ENCODE measurements at places on chromosomes 6 and 20.
A peak's percentile ranks its signal among the peaks of the same experiment; 100 is the strongest.

- no peak for DNase-seq
Measured at GRCh38 chr20:63552481-63553249, 1.3 kb upstream of the FNDC11 start.

DNA sequence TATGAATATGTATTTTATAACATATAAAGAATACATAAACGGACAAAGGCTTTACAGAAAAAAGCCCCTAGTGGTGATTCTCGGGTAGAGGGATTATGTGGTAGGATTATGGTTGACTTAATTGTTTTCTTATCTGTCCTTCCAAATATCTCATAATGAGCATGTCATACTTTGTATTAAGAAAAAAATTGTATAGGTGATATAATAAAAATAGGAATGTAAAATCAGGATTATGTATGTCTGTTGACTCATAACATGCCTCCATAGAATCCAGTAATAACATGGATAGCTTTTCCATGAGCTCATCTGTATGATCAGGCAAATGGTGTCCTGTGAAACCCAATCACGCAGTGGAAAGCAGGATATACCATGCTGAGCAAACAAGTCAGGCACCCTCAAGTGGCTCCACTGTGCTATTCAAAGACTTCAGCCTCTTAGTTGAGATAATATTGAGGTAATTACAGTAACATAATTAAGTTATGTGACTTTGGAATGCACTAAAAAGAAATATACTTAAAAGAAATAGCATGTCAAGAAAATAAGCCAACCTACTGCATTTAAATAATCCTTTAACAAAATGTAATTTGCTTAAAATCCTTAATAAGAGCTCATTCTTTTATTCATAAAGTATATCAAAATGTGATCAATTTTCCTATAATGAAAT, 39.6 kb upstream of the PRELID3B start:
- DNase-seq: peak; percentile 69

GRCh38 chr6:27293436-27294098, 18.5 kb downstream of the POM121L2 start:
- no peak for DNase-seq

DNA sequence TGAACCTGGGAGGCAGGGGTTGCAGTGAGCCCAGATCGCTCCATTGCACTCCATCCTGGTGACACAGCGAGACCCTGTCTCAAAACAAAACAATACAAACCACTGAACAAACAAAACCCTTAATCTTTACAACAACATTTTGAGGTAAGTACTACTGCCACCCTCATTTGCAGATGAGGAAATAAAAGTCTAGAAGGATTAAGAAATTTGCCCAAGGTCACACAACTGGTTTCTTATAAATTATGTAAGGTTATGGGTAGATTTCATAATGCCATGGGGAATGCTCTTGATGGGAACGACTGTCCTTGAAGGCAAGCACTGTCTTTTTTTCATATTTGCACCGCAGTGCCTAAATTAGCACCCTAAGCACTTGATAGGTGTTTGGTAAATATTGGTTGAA, 13.8 kb upstream of the B4GALT5 start:
- DNase-seq: no peak

DNA sequence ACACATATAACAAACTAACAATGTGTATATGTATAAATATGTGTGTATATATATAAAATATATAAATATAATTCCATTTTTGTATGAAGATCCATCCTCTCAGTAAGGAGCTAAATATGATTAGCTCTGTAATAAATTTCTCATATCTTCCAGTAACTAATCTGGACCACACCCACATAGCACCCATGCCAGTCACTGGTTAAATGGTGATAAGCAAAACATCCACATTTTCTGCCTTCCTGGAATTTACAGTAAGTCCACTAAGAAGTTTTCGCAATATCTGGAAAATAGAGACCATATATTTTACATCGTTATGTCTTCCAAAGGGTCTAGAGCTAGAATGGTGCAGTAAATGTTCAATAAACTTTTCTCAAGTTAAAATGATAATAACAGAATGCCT, 151.5 kb upstream of the STMND1 start:
- no peak for DNase-seq

- DNase-seq: no peak
Measured at GRCh38 chr6:11204794-11205366, 27.6 kb downstream of the NEDD9 start.

- no peak for DNase-seq
Measured at GRCh38 chr6:157741321-157741947, 81.6 kb upstream of the SNX9 start.

DNA sequence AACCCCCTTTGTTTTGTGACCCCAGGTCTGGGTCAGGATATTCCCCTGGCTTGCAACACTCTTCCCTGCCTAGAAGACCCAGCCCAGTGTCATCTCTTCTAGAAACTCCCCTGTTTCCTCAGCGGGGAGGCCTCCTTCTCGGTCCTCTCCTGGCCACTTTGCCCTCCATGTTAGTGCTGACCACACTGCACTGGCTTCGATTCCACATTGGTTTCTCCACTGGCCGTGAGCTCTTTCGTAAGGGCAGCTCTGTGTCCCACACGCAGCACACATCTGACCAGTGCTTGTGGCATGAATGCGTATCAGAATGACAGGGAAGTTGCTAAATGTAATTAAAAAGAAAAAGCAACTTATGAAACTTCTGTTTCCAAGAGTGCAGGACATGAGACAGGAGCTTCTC, 49.4 kb upstream of the FNDC1 start:
- no peak for DNase-seq

DNA sequence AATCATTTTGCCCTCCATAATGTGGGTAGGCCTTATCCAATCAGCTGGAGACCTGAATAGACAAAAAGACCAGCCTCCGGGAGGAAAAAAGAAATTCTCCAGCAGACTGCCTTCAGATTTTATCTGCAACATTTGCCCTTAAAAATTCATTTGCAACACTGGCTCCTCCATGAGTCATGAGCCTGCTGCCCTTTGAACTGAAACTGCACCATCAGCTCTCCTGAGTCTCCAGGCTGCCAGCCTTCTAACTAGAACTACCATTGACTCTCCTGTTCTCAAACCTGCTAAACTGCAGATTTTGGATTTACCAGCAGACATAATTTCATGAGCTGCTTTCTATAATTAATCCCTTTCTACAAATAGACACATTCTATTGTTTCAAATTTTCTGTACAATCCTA, 223.9 kb upstream of the THEMIS start:
- DNase-seq: no peak

- DNase-seq: no peak
Measured at GRCh38 chr6:29486577-29486976, 1.2 kb downstream of the MAS1L start.

GRCh38 chr6:170443151-170443662, 109.9 kb downstream of the PSMB1 start:
- DNase-seq: no peak

GRCh38 chr20:51326201-51326819, 216.2 kb downstream of the NFATC2 start:
- DNase-seq: peak; percentile 37

DNA sequence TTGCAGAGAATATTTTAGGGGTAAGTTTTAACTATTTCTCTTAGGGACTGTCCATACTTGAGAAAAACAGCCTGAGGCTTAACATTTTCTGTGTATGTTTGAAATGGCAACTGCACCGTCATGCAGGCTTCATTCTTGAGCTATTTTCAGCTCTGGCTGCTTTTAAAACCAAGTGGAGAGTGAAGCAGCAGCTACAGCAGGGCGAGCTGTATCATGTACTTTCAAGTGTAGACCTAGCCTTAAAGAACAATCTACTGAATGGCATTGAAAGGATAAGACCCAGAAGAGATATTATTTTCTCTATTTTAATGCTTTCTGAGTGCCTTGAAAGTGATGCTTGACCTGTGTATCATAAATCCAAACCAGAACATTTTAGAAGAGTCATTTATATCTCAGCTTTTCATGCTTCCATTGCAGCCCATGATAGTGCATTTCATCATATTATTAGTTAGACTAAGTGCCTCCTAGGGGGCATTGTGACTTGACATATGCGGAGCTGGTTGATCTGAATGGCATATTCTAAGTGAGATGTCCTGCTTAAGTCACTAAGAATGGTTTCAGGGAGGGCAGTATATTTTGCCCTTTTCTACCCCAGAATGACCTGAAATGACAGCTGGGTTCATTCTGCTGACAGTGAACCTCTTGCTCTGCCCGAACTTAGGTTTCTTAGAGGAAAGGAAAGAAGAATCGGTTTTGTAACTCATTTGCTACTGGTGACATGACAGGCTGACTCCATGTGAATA, 85.3 kb downstream of the NKAIN2 start:
- DNase-seq: no peak

- DNase-seq: no peak
Measured at GRCh38 chr6:40958738-40959137, 80.3 kb downstream of the UNC5CL start.

DNA sequence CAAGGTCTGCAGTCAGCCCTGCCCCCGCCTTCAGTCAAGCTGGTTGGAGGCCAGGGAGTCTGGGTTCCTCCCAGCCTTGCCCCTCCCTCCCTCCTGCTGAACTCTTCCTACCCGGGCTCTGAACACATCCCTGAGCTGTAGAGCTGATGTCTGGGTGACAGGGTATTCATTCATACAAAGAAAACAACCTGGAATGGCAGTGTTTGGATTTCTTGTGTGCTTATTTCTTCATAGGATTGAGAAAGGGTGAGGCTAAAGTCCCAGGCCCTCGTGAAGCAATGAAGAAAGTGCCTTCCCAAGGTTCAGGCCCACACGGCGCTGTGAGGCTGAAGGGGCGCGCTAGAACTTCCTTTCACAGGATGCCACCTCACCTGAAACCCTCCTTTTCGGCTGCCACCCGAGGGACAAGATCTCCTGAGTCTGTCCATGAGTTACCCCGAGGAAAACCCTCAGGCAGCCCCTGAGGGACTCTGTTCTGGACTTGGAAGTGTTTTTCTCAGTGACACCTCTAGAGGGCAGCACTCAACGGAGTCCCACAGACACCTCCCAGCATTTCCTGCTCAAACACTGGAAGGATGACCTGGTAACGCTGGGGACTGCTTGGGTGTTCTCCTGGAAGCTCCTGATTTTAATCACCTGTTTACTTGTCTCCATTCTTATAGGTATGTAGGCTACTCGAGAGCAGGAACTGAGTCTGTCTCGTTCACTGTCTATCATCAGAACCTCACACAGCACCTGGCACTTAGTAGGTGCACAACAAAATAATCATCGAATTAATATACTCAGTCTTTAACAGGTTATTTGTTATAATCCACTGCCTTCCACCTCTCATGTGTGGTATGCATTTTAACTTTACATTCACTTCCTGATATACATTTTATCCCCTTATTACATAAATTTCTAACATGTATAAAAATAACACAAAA, 11.8 kb upstream of the GSTA1 start:
- DNase-seq: peak; percentile 32

- DNase-seq: no peak
Measured at GRCh38 chr20:39111359-39112177, 149.4 kb downstream of the DHX35 start.

DNA sequence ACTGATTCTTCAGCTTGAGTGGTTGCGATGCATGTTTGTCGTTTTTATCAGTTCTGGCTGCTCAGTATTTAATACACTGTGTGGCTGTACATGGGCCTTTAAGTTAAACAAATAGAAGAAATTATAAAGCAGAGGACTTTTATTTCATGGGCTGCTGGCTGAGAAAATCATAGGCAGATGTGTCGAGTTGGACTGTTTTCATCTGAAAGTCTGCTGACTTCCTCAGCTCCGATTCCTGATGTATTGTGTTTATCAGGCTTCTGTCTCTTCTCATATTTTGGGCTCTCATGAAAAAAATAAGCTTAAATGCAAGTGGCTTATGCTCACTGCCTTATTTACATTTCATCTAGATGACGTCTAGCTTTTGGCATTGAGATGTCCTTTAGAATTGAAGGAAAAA, 129.5 kb upstream of the GGTLC1 start:
- no peak for DNase-seq
